ENCODE measurements at places on chromosomes 1 and 21. TPM values are rescaled to one million over a fixed set of nuclear protein-coding genes. Genes with fewer than 3 reads are reported as not detected.

The TRAF3IP3 gene
- total RNA-seq: not detected

The RIMKLA gene
- 0.06 TPM for total RNA-seq

The OR2L3 gene
- total RNA-seq: not detected

The CHI3L2 gene
- total RNA-seq: not detected

The GJA9 gene
- total RNA-seq: not detected

The NMNAT2 gene
- 0.32 TPM for total RNA-seq

The SLC45A1 gene
- total RNA-seq: 1.8 TPM

The PROK1 gene
- not detected for total RNA-seq

The LCE3E gene
- total RNA-seq: not detected
